WTC11 (cell line): ENCODE measurements at places on chromosomes 5 and 9.
A peak's percentile ranks its signal among the peaks of the same experiment; 100 is the strongest.

- DNase-seq, result no peak
Observed at GRCh38 chr5:8613078-8613685, 744.2 kb downstream of the MTRR start.

GRCh38 chr5:123610209-123610608 is 98.2 kb downstream of the CSNK1G3 start:
- no peak for DNase-seq

GRCh38 chr5:31995006-31995405 is 179.1 kb downstream of the GOLPH3 start:
- no peak for DNase-seq

GRCh38 chr5:147509710-147510651 is at the start of gene DPYSL3:
TSS of gene DPYSL3 (minus strand) at chr5:147510068. CDS start at chr5:147509858, 210 bp downstream.
- DNase-seq, result peak; percentile 85
